ENCODE measurements at places on chromosomes 4 and X.
A peak's percentile ranks its signal among the peaks of the same experiment; 100 is the strongest.

GRCh38 chr4:101178731-101179130, 168.6 kb downstream of the PPP3CA start:
- DNase-seq = no peak

DNA sequence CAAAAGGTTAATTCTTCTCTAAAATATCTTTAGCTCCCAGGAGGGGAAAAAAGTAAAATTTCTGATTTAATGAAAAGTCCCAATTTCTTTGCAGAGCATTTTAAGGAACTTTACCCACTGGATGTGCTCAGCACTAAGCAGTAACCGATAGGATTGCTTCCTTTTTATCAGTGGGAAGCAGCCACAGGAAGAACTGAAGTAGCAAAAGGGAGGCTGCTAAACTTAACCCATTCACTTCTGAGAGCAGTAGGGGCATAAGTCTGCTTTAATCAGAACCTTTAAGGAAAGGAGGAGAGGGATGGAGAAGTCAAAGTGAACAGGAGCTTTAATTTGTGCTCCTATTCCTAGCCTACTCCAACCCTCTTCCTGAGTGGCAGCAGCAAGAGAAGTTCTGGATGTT, at the start of gene F8:
TSS of gene F8 (minus strand) at position 139 of the 400 bp plus-strand sequence. CDS start 171 bp downstream, outside the sequence.
- DNase-seq = no peak

DNA sequence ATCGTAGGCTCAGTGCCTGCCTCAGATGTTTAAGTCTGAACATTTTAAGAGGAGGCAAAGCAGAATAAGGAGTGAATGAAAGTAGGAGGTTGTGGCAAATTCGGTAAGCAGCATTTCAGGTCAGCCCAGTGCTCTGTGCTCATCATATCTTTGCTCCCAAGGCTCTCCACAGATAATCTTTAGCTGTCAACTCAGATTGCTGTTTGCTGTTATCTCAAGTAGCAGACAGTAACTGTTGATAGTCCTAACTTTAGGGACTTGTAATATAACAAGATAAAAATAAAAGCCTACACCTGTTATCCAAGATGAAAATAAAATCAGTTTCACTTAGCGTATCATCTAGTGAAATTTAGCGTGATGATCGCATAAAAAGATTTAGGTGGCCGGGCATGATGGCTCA, 18.6 kb upstream of the CLTRN start:
- no peak for DNase-seq

- DNase-seq = peak; percentile 21
These were observed 93.6 kb upstream of the MYOZ2 start for GRCh38 chr4:119041951-119042560.

DNA sequence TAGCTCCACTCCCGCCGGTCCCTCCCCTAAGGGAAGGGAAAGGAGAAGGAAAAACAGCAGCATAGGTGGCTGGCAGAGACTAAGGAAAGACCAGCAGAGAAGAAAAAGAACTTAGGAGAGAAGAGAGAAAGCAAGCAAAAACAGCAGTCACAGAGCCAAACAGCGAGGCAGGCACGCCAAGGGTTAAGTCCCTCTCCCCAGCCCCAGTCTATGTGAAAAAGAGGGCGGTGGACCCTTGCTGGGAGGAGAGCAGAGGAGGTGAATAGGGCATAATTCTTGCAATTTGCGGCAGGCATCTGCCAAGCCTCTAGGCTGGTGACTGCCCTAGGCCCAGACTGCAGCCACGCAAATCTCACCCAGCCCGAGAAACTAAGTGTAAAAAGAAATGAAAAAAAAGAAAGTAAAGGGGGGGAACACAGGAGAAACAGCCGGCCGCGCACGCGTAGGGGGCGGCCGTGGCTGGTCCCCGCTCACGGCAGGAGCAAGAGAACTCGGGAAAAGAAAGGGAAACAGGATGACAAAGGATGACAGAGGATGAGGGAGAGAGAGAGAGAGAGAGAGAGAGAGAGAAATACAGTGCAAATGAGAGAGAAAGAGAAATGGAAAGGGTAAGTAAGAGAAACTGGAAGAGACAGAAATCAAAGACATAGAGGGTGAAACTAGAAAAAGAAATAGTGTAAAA, 48.6 kb downstream of the MAGEA9 start:
- DNase-seq = no peak

Data from stimulated activated CD8-positive, alpha-beta memory T cell treated with anti-CD3 and anti-CD28 coated beads, Interleukin-4, amount 100 ng/mL, for 1 hour (primary cell).